ENCODE measurements at places on chromosomes 7 and 10.

GRCh38 chr7:82945480-82945879 lies 217.2 kb downstream of the PCLO start:
- DNase-seq, result no peak

- no peak for DNase-seq
Measured at GRCh38 chr10:124245806-124246440, 152.5 kb upstream of the CHST15 start.

DNA sequence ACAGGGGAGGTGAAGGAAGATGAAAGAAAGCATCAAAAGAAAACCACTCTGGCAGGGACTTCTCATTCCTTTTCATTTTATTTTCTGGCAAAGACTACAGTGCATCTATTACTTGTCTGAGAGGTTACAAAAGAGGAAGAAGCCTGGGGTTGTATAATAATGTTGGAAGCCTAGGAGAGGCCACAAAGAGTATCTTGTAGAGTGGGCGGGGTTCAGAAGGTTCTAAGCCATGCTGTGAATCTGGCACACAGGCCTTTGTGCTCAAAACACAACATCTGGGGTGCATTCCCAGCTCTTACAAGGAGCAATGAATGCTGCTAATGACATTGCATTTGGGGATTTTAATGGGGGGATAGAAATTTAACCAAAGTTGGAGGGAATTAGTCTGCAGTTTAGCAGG lies 49.4 kb downstream of the MRPL32 start:
- no peak for DNase-seq

- DNase-seq, result no peak
Measured at GRCh38 chr7:106870983-106871410, 5.9 kb downstream of the PIK3CG start.

DNA sequence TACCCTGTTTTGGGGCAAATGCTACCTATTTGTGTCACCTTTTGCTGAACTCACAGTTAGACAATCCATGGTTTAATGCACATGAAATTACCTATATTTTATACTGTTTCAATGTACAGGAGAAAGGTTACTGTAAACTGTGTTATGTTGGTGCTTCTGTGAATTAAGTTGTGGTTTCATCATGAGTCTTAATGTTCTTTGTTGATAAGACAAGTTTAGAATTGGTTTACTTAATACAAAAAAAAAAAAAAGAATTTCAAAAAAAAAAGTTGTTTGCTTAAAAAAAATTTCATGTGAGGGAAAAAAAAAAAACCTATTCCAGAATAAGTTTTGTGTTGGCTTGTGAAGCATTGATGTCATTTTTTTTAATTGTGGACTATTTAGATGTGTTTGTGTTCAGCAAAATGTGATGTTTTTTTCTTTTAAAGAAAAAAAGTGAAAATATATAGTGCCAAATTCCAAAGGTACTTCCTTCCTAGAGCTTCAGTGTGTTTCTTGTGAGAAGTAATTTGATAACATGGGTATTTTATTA lies 280.3 kb downstream of the USP6NL start:
- DNase-seq, result no peak
